ENCODE measurements at places on chromosomes 7 and 10.
A peak's percentile ranks its signal among the peaks of the same experiment; 100 is the strongest.

GRCh38 chr10:2228320-2228901, 491.1 kb upstream of the ADARB2 start:
- DNase-seq, result no peak

DNA sequence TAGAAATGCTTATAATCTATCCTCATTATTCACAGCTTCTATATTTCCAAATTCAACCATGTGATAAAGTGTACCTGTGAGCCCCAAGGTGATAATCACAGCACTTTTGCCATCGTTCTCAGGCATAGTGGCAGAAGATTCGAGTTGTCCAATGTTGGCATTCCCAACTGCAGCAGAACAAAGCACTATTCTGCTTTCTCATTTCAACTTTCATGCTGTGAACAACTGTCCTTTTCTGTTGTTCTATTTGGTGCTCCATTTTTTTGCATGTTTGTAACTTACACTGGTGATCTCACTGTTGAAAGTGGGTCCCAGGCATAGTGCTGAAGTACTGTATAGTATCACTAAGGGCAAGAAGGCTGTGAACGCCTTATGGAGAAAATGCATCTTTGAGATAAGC, 438.2 kb downstream of the PAXIP1 start:
- DNase-seq, result no peak

- no peak for DNase-seq
These were observed 105.4 kb downstream of the ODAD2 start for GRCh38 chr10:27893358-27893954.

GRCh38 chr10:1320739-1321320, 264.6 kb downstream of the WDR37 start:
- no peak for DNase-seq

DNA sequence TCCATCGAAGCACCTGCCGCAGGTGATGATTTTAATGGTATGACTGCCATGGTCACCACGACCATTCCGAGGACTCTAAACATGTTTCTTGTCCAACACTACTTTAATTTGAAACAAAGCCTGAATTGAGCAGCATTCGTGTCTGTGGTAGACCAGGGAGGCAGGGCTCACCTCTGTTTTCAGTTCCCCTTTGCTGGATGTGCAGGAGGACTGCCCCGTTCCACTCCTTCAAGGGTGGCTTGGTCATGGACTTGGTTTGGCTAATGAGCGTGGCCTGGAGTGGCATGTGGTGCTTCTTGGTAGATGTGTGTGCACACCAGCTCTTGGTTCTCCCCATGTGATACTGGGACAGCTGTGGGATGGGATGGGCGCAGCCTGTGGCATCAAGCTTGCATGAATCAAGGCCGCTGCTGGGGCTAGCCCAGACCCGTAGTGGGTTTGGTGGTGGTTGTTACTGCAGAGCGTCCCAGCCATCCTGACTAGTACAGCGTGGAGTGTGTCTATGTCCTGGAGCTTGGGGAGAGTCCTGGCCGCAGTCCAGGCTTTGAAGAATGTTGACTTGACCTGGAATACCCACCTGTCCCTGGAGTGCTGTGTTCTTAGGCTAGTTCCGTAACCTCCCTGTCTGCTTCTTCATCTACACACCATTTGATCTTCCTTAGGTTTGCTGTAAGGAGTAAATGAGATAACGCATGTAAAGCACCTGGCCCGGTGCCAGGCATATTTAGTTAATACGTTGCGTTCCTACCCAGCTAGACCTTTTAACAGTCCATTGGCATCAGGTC, 34.8 kb downstream of the MGMT start:
- no peak for DNase-seq

GRCh38 chr10:5297466-5297865, 67.3 kb upstream of the UCN3 start:
- DNase-seq, result no peak

DNA sequence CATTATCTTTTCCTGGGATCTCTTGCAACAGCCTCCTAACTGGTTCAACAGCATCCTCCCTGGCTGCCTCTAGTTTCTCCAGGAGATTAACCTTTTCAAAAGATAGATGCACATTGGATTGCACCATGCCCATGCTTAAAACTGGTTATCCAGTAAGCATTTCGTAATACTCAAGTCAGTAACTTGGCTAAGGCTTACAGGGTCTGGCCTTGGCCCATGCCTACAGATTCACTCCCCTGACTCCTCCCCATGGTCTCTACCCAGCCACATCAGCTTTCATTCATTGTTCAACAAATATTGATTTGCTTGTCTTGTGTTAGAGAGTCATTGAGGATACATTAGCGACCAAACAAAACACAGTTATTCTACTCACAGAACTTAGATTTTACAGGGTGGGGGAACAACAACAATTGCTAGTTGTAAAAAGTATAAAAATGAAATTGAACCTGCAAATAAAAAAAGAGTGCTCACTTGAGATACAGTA, 1.8 kb upstream of the KIF20B start:
- DNase-seq, result no peak

- no peak for DNase-seq
These were observed 42.9 kb upstream of the LRRC18 start for GRCh38 chr10:48982584-48982983.

DNA sequence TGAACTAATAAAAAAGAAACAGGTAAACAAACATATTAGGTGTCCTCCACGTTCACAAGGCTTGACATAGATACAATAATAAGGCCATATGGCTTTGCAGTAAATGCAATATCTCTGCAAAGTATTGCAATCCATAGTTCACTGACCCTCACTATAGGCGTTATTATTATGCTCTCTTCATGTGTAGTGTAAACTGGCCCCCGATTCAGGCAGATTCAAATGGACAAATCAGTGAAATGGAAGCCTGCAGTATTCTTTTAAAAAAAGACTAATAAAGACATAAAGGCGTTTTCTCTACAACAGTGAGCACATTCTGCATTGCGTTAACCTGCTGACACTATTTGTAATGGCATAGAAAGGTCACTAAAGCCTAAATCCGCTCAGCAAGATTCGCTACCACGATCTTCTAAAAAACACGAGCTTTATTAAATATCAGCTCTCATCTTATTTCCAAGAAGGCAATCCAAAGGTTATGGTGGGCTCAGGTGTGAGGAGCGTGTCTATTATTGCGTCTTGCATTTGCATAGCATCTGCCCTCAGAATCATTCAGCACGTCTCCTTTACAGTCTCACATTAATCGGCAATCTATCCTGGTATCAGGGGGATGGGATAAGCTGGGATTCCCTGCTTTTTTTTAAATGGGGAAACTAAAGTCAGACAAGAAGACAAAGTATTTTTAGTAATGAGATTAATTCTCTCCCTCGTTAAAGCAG, 36.2 kb downstream of the FRMD4A start:
- DNase-seq, result no peak

DNA sequence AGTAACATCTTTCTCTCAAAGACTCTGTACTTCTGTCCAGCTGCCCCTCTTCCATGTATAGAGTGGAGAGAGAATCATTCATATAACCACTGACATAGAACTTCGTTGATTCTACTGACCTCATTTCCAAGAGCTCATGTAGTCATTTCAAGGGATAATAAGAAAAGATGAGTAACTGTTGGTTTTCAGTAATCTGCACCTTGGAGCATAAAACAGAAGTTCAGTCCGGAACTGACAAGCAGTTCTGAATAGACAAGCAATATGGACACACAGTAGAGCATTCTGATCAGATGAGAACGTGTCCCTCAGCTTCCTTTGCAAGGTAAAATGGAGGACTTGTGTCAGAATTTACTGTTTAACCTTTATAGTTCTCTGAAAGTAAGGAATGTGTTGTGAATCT, 847.1 kb downstream of the REEP3 start:
- DNase-seq, result no peak

DNA sequence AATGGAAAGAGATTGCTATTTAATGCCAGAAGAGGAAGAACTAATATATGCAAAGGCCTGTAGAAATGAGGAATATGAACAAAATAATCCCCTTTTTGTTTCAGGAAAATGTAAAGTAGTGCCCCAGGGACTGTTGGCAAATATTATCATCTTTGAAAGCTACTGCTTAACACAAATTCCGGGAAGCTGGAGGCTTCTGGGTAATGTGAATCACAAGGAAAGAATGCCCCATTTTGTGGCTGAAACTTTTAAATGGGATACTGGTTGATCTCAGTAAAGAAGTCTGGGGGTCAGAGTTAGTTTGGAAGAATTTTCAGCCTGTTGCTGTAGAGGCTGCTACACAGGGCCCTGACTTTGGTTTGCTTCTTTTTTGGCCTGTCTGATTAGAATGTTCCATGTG, 141.0 kb downstream of the PTEN start:
- no peak for DNase-seq

- DNase-seq, result no peak
These were observed 9.1 kb upstream of the DENND2A start for GRCh38 chr7:140649556-140650205.

DNA sequence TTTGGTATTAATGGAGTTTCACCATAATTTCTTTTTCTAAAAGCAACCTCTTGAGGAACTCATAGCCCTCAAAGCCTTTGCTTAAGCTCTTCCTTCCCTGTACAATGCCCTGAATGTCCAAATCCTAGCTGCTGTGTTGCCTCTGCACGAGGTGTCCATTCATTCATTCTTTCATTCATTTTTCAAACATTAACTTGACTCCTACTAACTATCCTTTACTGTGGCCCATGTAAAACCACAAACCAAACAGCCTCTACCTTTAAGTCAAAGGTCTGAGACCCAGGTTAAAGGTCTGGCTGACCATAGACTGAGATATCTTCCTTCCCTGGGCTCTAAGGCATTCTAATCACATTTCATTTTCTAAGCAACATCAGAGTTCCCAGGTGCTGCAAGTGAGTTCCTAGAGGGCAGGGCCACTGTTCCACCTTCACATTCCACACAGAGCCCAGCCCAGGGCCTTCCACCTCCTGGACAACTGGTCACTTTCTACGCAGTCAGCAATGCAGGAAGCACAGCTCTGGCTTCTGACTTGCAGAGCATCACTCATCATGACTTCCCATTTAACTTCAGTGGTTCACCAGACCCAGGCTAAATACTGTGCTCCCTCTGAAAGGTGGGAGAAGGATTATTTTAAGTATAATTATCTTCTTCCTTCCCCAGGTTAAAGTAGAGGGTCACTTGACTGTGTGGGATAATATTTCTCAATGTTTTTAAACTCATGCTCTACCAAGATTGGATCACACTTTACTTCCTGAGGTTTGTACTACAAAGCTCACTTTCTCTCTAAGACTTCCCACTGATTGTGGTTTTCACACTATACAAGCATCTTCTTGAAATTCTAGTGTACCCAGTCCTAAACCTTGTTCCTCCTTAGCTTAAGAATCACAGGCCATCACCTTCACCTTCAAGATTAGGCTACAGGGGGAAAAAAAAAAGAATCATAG, 19.1 kb downstream of the ATXN7L1 start:
- DNase-seq, result no peak

DNA sequence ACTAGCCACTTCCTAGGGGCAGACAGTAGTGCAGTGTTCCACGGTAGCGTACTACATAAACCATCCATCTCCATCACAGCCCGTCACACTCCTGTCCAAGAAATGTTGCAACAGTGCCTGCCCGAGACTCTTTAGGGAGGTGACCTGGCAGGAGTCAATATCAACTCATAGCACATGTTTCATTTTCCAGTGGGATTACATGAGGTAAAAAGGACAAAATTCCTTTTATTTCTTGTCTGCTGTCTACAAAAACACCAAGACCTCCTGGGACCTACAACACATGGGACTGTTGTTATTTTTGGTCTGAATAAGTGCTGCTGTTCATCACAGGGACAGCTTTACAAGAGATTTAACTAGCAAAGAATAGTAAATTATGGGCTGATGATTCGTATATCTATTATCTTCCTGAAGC, 99.9 kb downstream of the MPP7 start:
- no peak for DNase-seq

GRCh38 chr10:109963439-109963838, 40.1 kb upstream of the XPNPEP1 start:
- no peak for DNase-seq

DNA sequence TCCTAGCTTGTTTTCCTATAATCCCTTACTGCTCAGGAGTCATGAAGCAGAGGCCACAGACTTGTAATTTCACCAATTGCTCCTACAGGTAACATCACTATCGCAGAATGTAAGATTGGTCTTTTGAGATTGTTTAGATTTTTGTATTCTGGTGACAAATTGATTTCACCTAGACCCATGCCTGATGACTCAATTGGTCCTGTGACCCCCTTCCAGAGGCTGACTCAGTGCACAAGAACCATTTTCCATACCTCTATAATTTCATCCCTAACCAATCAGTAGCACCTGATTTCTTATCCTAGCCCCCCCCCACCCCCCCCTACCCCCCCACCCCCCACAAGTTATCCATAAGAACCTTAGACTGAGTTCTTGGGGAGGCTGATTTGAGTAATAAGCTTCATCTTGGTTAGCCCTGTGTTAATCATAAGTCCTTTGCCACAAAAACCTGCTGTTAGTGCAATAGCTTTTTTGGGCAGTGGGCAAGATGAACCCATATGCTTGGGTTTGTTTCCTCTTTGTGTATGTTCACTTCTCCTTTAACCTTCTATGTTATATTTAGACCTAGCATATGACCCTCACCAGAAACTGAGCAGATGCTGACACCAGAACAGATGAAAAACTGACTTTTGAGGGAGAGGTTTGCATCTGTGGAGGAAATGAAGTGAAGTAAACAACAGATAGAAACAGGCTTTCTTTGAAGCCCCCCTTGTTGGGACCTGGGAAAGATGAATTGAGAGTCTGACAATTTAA, 187.1 kb downstream of the KIF20B start:
- no peak for DNase-seq

GRCh38 chr10:75396631-75397495, 4.7 kb downstream of the ZNF503 start:
- peak; percentile 51 for DNase-seq

DNA sequence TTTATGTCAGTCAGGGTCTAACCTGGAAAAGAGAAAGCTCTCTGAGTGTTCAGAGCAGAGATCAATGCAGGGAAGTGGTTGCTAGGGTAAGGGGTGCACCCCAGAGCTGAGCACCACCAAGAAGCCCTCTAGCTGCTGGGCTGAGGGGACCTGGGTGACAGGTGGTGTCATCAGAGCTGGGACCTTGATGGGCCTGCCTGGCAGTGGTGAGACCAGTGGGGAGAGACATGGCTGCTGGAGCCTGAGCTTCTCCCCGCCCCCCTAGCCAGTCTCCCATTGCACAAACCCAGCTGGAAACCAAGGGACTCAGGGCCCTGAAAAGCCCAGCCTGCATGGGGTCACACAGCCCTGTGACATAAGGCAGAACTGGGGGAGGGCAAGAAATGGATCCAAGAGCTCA, 49.1 kb upstream of the OSBPL3 start:
- no peak for DNase-seq

- no peak for DNase-seq
These were observed 19.0 kb downstream of the AQP1 start for GRCh38 chr7:30930621-30931020.
